Posterior cingulate gyrus (tissue), 11 donors: ENCODE measurements at places on chromosomes 2 and 18.

GRCh38 chr18:22981274-22982133, 48.4 kb downstream of the RBBP8 start:
- no peak for DNase-seq

DNA sequence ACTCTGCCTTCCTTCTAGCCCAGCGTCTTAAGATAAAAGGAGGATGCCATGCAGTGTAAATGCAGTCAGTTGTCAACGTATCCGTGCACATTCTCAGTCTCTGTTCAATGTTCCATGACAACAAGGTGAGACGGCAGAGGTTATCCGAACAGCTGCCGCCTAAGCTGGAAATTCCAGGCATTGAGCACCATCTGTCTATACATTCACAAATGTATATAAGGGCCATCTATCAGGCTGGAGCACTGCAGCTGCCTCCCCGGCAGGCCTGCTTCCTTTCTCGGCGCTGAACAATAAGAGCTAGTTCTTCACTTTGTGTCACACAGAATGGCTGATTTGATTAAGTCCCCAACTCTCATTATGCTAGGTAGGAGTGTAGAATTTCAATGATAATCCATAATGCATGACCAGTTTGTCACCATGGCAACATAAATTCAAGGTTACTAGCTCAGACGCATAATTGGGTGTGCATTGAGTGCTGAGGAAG, 282.2 kb upstream of the SOX11 start:
- no peak for DNase-seq

DNA sequence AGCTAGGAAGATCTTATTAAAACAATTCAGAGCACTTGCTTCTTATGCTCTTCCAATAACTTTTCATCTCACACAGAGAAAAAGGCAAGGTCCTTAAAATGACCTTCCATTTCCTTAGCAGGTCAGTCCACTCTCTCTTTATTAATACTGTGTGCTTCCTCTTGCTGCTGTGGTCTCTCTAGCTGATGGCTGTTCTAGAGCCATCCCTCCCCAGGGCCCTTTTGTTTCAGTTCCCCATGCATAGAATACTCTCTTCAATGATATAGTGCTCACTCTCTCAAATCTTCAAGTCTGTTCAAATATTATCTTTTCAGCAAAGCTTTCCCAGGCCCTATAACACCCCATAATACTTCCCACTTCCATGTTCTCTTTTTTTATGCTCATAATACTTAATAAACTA, 469.3 kb downstream of the METTL4 start:
- DNase-seq = no peak

DNA sequence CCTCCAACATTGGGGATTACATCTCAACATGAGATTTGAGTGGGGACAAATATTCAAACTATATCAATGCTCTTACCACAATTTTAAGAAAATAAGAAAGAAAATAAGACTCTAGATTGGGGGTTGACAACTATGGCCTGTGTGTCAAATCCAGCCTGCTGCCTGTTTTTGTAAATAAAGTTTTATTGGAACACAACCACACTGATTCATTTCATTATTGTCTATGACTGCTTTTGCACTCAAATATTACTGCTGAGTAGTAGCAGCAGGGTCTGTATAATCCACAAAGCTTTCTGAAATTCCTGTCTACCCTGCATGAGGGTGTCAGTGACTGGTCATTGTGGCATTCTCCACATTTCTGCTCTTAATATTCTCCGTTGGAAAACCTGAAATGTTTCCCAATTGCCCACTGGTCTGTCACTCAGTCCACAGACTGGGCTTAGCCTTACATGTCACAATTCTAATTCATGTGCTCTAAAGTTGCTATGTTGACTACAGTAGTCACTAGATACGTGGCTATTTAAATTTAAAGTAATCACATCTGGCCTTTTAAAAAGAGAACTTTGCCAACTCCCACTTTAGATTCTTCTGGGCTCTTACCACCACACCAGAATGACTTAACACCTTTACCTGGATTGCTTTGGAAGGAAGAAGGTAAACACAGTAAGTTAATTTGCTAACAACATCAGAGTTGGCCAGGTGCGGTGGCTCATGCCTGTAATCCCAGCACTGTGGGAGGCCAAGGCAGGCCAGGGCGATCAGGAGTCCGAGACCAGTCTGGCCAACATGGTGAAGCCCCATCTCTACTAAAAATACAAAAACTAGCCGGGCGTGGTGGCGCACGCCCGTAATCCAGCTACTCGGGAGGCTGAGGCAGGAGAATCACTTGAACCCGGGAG, 86.9 kb downstream of the CLHC1 start:
- no peak for DNase-seq

- no peak for DNase-seq
Observed at GRCh38 chr2:52289741-52290140, 1257.8 kb upstream of the NRXN1 start.

DNA sequence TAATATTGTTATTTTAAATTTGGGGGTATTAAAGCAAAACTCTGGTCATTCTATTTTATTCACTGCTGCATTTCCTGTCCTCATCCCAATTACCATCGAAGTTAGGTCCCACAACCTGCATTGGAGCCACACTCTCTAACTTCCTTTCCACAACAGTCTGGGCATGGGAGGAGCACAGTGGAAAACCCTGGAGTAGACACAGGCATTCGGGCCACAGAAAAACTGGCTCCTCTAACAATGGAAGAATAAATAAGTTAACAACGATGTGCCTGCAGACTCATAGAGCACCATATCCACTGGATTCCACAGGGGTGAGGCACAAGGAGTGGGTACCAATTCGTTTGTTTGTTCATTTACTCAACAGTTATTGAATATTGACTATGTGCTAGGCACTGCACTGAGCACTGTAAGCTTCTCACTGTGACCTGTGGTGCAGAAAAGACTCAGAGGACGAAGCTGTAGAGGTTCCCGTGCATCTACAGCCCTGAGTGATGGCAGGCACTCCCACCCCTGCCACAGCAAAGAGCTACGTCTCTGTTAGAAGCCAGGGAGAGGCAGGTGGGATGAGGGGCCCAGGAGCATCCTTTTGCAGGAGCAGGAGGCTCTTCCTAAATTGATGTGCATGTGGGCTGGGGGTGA, 154.2 kb upstream of the PGAP1 start:
- no peak for DNase-seq

GRCh38 chr2:58056192-58056916, 9.7 kb downstream of the VRK2 start:
- DNase-seq = no peak

DNA sequence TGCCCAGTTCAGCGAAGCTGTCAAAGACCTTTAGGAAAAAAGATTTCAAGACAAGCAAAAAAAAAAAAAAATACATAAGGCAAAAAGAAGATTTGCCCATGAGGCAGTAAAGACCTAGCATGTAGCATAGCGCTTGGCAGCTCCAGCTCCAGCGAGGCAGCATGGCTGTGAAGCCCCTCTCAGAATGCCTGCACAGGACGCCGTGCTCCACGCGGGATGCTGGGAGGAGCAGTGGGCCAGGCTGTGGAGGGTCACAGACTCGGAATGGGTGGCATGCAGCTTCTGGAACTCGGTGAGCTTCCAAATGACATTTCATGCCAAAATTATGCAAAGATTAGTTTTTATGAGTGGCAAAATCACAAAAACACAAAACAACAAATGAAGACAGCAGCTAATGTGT, 267.3 kb downstream of the ZNF516 start:
- no peak for DNase-seq

DNA sequence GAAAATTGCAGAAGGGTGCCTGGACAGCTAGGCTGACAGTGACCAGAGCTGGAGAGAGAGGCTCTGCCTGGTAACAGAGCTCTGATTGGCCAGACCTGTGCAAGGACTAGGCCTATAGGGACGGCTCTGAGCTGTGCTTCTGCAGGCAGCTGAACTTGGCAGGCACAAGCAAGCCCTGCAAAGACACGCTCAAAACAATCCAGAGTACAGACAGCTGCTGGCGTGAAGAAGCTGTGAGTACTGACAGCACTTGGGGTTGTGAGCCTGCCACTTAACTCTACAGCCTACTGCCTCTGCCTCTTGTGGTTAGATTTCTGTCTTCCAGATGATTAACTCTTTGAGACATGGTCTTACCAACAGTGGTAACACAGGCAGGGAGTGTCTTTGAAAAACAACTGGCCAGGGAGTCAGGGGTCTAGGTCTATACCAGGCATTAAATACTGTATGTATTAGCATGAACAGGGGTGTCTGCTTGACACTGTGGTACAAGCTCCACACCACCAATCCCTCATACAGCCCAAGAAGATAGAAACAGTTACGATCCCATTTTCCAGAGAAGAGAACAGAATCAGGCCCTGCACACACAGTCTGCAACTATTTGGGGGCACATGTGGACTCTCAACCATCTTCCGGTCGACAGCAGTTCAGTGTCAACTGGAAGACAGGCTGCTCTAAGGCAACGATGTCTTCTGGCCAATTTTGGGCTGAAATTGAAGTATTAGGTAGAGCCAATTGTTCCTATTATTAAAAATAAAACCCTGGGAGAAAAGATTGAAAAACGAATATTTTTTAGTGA, 568.4 kb downstream of the TNS1 start:
- peak; percentile 81 for DNase-seq

- no peak for DNase-seq
Observed at GRCh38 chr2:36587101-36587500, 10.9 kb downstream of the FEZ2 start.

GRCh38 chr2:157784823-157785175, 91.3 kb downstream of the ACVR1 start:
- no peak for DNase-seq

DNA sequence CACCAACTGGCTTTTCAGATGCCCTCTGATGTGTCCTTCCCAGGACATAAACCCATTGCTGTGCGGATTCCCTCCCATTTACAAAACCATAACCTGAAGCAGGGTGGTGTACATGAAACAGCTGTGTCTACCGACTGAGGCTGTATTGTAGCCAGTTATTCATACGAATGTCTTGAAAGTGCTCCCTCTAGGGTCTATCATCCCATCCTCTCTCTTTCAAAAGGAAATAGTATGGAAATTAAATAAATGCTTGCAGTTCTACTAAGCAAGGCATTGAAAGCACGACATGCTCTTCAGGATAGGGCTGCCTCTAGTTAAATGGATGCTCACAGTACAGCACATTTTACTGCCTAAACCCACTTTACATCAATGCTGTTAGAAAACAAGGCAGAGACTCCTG, 112.2 kb upstream of the PXDN start:
- DNase-seq = no peak

GRCh38 chr2:30729031-30729430, 78.2 kb downstream of the CAPN13 start:
- DNase-seq = no peak

DNA sequence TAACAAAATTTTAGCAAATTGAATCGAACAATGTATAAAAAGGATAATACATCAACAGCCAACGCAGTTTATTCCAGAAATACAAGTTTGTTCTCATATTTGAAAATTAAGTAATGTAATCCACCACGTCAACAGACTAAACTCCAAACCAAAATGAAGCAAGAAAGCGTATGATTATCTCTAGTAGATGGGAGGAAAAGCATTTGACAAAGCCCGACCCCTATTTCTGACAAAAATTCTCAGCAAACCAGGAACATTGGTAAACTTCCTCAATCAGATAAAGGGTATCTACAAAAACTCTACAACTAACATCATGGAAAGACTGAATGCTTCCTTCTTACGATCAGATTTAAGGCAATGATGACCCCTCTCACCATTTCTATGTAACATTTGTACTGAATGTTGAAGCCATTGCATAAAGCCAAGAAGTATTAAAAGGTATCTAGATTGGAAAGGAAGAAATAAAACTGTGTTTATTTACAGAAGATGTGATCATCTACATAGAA, 34.3 kb upstream of the MYCN start:
- DNase-seq = no peak

DNA sequence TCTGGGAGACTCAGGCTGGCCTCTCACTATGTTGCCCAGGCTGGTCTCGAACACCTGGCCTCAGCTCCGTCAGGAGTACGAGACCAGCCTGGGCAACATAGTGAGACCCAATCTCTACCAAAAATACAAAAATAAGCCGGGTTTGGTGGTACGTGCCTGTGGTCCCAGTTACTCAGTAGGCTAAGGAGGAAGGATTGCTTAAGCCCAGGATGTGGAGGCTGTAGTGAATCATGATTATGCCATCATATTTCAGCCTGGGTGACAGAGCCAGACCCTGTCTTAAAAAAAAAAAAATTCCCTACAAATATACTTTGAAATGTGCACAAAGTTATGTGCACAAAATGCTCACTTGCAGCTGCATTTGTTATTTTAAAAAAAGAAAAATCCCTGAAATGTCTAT, 26.3 kb upstream of the AGAP1 start:
- no peak for DNase-seq
